ENCODE measurements at places on chromosomes 5 and 9.

GRCh38 chr9:69249337-69249736, 75.3 kb downstream of the TJP2 start:
- DNase-seq = no peak

DNA sequence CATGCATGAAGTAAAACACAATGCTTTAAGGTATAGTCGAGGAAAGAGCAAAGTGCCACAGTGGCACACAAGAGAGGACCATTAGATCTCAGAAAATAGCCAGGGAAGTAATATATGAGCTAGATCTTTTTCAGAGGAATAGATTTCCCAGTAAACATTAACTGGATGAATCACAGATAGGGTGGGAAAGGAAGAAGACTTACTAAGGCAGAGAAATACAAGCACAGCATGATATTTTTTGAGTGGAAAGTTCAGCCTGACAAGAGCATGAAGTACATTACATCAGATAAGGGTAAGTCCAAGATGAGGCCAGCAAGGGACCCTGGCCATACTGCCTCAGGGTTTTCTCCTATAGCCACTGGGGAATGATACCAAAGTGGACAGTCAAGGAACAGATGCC, 804.6 kb upstream of the DMAC1 start:
- no peak for DNase-seq

DNA sequence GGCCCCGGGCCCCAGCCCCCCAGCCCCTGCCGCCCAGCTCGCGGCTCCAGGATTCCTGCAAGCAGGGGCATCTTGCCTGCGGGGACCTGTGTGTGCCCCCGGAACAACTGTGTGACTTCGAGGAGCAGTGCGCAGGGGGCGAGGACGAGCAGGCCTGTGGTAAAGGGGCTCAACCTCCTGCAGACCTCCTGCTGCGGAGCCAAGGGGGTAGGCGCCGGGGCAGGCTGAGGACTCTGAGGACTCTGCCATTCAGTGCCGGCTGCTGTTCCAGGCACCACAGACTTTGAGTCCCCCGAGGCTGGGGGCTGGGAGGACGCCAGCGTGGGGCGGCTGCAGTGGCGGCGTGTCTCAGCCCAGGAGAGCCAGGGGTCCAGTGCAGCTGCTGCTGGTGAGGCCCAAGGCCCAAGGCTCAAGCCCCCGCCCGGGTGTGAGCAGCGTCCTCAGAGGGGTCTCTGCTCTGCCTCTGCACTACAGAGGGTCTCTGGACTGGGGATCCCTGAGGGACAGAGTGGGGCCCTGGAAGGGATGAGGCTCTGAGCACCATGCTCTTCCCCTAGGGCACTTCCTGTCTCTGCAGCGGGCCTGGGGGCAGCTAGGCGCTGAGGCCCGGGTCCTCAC, 3.4 kb downstream of the MAMDC4 start:
- no peak for DNase-seq

DNA sequence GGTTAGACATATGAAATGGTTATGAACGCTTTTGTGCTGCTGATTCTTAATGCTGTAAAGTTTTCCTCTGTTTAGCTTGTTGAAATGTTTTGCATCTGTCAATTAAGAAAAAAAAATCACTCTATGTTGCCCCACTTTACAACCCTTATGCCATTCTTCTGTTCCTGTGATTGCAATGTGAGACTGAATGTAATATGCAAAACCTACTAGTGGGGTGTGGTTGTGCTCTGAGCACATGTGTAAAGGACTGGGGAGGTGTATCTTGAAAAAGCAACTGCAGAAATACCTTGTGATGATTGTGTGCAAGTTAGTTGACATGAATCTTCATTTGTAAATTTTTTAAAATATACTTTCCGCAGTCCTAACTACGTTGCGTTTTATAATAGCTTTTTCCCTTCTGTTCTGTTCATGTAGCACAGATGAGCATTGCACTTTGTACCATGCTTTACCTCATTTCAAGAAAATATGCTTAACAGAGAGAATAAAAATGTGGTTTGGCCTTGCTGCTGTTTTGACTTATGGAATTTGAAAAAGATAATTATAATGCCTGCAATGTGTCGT, 357.0 kb upstream of the PIK3R1 start:
- no peak for DNase-seq

Data from stimulated activated CD4-positive, alpha-beta T cell treated with anti-CD3 and anti-CD28 coated beads, Interleukin-4, amount 100 ng/mL, for 4 hours (primary cell).